ENCODE measurements at places on chromosomes 5 and 9.

- DNase-seq, result no peak
Observed at GRCh38 chr9:111405701-111406100, 75.7 kb upstream of the OR2K2 start.

DNA sequence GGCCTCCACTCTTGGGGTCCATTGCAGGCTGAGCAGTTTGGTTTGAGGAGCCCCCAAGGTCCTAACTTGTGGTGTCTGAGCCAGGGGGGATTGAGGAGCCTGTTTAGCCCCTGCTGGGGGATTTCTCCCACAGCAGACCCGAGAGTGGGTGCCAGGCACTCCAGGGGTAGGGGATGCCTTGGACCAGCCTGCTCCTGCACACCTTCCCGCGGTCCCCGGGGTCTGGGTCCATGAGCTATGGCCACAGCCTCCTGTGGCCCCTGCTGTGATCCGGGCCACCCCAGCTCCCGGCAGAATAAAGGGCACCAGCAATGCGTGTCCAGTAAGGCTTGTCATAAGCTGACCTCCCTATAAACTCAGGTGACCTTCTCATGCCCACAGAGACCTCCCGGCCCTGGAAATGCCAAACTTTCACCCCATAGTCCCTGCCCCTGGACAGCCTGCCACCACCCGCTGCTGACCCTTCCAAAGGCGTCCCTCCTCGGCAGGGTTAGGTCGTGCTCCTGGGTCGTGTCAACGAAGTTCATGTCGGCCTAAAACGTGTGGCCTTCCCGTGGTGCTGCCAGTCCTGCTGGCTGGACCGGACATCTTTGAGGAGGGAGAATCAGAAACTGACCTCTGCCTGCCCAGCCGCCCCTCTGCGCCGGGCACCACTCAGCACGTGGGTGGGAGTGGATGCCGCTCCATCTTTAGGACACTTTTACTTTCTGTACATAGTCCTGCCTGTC, 137.6 kb downstream of the MRPL36 start:
- DNase-seq, result no peak

- DNase-seq, result no peak
Observed at GRCh38 chr9:35342221-35342958, 147.5 kb upstream of the RUSC2 start.

DNA sequence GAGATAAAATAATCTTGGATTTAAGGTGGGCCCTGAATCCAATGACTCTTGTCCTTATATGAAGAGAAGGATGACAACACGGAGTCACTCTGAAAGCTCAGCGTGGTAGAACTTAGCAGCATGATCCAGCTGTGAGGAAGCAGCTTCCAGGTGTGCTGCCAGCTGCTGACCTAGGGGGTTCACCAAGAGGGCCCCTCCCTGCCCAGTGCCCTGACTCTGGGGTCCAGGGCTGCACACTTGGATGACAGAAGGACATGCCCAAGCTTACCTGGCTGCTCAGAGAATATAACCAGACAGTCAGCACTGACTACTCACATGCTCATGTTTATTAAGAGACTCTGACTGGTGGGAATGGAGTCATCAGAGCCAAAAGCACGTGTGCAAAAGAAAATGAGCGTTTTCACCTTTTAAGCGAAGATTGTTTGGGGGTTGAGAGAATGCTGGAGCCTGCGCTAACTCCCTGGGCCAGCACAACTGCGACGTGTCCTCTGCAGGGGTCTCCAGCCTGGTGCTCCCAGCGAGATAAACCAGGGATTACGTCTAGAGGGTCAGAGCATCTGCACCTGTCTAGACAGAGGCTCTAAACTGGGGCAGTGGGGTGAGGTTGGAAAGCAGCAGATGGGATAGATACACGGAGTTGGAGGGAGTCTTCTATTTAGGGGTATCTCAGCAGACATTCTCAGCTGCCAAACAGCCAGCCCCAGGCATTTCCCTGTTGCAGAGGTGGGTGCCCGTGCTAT, 41.3 kb downstream of the ROPN1L start:
- DNase-seq, result no peak
